ENCODE measurements at places on chromosomes 1 and 21.

- DNase-seq, result no peak
Observed at GRCh38 chr1:116513956-116514355, 56.9 kb downstream of the CD58 start.

- DNase-seq, result no peak
Observed at GRCh38 chr1:60036856-60037460, 36.6 kb downstream of the C1orf87 start.

DNA sequence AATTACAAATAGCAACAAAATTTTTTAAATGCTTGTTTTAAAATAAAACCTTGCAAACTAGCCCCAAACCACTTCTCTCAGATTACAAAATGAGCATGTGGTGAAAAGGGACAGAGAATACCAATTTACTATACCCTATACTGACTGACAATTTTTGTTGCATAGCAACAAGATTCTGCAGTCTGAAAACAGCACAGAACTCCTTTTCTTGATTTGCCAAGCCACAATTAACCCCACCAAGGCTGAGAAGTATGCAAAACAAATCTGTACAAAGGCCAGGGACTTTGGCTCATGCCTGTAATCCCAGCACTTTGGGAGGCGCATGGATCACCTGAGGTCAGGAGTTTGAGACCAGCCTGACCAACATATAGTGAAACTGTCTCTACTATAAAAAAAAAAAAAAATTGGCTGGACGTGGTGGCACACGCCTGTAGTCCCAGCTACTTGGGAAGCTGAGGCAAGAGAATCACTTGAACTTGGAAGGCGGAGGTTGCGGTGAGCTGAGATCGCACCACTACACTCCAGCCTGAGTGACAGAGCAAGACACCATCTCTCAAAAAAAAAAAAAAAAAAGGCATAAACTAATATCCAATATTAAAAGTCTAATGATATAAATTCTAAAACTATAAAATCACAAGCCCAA, 21.8 kb downstream of the ENAH start:
- no peak for DNase-seq

DNA sequence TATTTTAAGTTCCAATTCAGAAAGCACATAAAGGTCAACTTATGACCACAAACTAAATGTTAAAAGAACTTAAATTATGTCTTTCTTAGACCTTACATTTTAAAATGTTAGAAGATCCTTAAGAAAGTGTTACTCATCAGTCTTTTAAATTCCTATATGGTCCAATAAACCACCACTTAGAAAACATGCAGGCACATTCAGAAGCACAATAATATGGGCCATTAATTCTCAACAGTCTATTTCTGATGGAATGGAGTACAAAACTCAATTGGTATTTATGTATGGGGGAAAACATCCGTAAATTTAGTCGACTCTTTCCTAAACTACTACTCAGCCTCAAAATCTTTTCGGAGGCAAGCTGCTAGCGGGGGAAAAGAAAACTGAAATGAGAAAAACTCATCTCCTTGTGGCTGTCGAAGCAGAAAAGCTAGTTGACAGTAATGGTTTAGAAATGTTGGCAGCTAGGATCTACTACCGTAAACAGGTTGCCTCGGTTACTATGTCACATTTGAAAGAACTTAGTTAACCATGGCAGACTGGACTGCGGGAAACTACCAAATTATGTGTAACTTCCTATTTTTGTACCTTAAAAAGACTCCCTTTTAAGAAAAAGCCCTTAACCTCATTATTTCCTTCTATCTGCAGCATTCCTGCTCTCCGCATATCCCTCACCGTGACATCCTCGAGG, 1.0 kb downstream of the TRMT1L start:
- peak; percentile 17 for DNase-seq

DNA sequence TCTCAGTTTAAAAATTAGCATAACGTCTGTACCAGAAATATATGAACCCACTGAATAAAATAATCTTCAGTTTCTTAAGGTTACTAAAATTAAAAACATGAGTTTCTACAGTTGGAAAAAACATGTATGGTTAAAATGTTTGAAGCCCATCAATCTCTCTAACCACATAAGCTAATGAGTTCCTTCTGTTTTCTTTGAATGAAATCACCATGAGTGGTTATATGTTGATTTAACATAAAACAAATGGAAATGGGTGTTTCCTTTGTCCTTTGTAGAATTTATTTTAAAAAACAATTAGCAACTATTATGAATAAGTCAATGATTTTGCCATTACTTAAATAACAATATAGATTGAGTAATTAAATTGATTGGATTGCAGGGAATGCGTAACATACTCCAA, 3.0 kb upstream of the ADGRL2 start:
- no peak for DNase-seq

GRCh38 chr1:87515781-87516180, 187.1 kb downstream of the LMO4 start:
- DNase-seq, result no peak

DNA sequence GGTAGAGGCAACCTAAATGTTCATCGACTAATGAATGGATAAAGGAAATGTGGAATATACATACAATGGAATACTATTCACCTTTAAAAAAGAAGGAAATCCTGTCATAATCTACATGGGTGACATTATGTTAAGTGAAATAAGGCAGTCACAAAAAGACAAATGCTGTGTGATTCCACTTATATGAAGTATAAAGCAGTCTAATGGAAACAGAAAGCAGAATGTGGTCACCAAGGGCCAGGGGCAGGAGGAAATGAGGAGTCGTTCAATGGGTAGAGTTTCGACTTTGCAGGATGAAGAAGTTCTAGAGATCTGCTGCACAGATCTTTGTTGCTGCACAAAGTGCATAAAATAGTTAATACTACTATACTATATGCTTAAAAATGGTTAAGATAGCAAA, 7.8 kb downstream of the DIPK1A start:
- no peak for DNase-seq

Data from hepatic stellate cell (primary cell).